Islet precursor cell (in vitro differentiated cells): ENCODE measurements at places on chromosomes 16 and 17.

DNA sequence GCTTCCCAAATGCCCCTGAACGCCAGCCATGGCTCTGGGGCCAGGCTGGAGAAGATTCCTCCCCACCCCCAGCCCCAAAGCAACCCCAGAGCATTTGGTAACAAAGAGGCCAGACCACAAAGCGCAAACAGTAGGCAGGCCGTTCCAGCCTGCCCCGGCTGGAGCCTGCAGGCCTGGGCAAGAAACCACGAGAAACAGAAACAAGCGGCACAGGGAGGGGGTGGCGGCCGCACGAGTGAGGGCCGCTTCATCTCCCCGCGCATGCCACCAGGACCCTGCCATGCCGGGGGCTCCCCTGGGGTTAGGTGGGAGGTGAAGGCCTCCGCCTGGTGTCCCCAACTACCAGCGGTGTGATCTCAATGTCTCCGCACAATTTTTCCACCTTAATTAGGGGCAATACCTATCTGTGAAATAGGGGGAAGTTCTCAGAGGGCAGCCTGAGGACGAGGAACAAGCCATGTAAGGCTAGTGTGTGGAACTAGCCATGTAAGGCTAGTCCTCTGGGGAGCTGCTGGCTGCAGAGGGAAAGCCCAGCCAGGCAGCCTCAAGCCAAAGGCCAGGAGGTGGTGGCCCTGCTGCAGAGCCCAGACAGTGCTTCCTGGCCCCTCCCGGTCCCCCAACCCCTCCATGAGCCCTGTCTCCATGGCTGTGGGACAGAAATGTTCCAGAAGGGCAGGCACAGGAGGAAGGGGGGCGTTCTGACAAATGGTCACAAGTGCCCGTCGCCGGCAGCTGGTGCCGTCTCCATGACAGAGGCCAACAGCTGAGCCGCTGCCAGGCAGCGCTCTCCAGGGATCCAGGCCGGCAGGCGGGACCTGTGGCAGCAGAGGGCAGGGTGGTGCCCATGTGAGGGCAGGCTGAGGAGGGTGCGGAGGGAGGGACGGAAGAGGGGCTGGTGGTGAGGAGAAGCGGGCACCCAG is 14.5 kb upstream of the MTSS2 start:
- DNase-seq, result no peak

GRCh38 chr16:56140645-56141044 is 50.6 kb upstream of the GNAO1 start:
- no peak for DNase-seq

GRCh38 chr17:2703606-2704005 is 8.0 kb downstream of the CLUH start:
- DNase-seq, result no peak

GRCh38 chr16:29316761-29317183 is 89.7 kb downstream of the NPIPB11 start:
- DNase-seq, result no peak

- no peak for DNase-seq
Observed at GRCh38 chr17:57726838-57727237, 18.3 kb downstream of the CCDC182 start.

DNA sequence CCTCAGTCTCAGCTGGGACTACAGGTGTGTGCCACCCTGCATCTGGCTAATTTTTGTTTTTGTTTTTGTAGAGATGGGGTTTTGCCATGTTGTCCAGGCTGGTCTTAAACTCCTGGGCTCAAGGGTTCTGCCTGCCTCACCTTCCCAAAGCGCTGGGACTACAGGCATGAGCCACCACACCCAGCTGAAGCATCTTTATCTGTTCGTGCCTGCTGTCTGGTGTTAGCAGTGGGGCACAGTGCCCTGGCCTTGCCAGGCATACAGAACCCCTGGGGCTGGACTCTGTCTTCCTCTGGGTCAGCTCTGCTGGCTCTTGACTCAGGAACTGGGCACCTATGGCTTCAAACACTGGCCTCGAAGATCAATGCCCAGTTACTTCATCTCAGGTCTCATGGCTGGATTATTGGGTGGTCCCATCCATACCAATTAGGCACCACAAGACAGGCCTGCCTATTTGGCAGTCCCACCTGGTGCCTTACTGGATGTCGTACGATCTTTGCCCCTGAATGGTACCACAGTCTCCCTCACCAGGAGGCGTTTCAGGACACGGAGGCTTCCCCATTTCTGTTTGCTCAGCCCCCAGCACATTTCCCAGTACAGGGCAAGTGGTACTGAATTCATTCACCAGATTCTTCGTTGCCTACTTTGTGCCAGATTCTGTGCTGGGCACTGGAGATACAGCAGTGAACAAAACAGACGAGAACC is 99.3 kb downstream of the RAB11FIP4 start:
- no peak for DNase-seq

GRCh38 chr16:766008-766819 is 5.7 kb downstream of the MSLN start:
- no peak for DNase-seq

DNA sequence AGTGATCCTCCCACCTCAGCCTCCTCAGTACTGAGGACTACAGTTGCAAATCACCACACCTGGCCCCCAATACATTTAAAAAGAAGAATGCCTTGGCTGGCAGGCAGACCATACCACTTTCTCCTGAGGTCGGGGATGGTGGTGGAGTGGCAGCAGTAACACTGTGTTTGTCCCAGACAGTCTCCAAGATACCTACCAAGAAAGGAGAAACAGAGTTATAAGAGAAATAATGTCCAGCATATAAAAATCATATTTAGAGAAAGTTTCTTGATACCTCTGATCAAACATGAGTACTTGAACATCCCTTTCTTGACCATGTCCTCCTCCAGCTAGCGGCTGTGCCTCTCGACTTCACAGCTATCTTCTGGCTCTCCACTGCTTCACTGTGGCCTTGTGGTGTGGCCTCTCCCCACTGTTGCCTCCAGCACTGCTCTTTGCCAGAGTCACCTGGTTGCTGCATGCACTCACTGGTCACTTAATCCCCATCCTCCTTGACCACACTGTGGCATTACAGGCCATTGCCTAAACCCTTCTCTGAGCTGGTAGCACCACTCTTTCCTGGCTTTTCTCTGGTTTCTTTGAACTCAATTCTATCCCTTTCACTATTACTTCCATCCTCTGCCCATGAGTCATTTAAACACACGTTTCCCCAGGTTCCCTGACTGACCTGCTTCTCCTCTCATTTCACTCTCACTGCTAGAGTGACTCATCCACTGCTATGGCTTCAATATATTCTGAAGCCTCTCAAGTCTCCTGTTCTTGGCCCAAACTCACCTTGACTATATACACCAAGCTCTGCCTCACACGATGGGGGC is 45.2 kb downstream of the XPO6 start:
- DNase-seq, result peak; percentile 79

DNA sequence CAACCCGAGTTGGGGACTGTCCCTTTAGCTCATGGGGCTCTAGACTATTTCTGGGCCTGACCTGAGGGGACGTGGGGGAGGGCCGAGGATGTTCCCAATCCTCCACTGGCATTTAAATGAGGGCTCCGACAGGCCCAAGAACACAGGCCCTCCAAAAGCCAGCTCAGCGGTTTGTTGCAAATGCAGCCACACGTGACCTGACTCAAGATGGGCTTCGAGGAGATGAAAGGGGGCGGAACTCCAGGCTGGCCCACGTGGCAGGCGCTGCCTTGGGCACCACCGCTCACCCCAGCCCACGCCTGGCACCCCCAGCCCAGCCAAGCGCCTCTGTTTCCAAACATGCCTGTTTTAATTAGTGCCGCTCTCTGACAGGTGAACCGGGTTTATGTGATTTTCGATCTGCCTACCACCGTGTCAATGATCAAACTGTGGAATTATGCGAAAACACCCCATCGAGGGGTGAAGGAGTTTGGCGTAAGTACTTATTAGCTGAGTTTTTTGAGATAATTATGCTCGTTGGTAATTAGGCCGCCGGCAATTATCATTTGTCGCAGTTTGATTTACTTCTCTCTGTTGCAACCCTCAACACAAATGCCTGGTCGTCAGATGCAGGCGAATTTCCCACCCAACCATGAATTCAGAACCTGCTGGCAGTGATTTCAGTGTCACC is 226.7 kb downstream of the KATNIP start:
- no peak for DNase-seq

DNA sequence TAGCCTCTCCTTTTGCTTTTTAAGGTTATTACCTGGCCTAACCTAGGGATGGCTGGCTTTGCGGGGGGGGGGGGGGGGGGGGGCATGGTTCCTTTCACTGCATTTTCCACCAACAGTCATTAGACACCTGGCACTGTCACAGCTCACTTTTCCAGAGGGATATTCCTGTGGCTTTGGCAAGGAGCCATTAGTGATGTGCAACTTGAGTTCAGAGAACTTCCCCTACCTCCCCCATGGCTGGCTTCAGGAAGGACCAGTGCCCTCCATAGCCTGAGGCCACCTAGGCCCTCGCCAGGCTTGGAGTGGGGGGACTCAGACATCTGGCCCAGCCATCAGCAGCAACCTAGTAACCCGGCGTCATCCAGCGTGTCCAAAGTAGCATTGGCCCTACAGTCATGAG is 234.6 kb downstream of the CPPED1 start:
- DNase-seq, result no peak

- DNase-seq, result peak; percentile 20
Observed at GRCh38 chr16:50889746-50890145, 147.9 kb downstream of the CYLD start.
